ENCODE measurements at places on chromosomes 2 and 18.

GRCh38 chr2:5253263-5253662 lies 438.9 kb upstream of the SOX11 start:
- no peak for DNase-seq

DNA sequence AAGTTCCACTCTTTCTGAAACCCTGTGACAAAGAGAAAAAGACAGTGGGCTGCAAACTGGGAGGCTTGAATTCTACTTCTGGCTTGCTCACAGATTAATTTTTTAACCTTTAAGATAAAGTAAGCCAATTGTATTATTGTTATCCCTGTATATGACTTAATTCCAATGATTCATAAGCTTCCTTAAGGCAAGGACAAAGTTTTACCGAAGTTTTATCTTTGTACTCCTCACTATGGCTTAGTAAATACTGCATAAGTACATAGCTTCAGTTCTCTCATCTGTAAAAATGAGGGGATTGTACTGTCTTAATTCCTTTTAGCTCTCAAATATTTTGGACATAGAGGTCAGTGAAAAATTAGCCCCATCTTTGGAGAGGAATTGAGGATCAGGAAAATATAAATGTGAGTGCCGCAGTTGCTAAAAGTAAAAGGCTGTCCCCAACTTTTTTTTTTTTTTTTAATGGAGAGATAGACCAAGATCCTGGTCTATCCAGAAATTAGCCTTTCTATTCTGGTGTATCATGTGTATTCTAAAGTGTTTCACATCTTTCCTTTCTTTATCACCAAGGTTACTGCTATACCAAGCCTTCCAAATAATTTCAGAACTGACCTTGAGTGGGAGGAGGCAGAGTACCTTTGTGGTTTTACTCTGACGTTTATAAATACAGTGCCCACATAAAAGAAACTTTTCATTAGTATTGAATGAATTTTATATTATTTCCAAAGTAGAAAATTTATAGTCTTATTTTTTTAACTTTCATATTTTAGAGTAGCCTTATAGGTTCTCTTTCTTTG lies 13.3 kb downstream of the RELCH start:
- no peak for DNase-seq

DNA sequence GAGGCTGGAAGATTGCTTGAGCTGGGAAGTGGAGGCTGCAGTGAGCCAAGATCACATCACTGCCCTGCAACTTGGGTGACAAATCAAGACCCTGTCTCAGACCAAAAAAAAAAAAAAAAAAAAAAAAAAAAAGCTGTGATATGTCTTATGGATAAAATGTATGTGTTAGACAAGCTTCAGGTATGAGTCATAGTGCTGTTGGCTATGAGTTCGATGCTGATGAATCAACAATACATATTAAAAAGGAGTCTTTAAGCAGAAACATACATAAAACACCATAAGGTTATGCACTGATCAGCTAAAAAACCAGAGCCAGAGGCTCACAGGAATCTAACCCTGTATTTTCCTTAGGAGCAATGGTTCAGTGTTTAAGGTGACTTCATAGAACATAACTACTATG lies 332.3 kb downstream of the NCKAP5 start:
- DNase-seq = no peak

GRCh38 chr2:103959174-103960128 lies 894.5 kb upstream of the POU3F3 start:
- no peak for DNase-seq

DNA sequence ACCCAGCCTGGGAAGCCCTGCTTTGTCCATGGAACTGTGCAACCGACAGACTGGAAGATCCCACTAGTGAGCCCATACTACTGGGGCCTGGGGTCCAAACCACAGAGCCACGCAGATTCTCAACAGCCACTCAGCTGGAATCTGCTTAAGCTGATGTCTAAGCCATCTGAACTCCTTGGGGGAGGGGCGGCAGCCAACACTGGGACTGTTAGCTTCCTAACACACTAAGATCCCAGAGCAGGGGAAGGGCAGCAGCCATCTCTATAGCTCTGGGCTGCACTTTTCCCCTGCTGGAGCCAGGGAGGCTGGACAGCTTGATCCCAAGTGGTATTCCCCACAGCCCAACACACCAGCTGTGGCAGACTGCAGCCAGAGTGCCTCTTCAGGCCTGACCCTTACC lies 118.3 kb downstream of the RPRM start:
- DNase-seq = no peak

DNA sequence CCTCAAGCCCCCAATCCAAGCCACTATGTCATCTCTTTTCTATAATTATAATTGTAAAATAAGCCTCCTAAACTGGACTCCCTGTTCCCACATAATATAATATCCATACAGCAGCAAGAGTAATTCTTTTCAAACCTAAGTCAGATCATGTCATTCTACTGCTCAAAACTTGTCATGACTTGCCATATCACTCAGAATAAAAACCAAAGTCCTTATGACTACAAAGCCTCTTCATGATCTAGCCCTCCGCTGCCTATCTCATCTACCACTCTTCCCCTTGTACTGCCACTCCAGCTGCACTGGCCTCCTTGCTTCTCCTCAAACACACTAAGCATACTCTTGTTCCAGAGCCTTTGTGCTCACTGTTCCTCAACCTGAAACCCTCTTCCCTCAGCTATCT lies 69.9 kb downstream of the MEMO1 start:
- no peak for DNase-seq

DNA sequence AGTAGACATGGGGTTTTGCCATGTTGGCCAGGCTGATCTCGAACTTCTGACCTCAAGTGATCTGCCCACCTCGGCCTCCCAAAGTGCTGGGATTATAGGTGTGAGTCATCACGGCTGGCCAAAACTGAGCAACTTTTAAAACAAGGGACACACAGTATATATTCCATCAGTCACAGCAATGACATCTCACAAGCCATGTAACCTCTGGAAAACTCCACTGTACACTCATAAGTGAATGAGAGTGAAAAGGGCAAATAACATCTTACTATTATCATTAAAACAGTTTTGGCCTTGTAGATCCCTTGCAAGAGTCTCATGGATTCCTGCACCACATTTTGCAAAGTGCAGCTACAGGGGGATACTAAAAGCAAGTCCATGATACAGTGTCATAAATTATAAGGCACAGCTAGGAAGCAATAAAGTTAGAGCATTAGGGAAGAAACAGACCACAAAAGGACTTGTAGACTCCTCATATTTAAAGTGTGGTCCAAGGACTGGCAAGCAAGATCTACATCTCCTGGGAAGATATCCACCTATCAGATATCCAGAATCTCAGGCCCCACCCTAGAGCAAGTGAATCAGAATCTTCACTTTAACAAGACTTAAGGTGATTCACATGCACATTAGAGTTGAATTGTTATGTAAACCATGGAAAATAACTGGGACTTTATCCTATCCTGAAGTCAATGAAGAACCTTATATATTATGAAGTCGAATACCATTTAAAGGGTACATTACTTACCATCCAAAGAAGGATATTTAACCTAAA lies 5.7 kb downstream of the SMC6 start:
- no peak for DNase-seq

GRCh38 chr18:74040008-74040407 lies 107.6 kb downstream of the FBXO15 start:
- DNase-seq = no peak

DNA sequence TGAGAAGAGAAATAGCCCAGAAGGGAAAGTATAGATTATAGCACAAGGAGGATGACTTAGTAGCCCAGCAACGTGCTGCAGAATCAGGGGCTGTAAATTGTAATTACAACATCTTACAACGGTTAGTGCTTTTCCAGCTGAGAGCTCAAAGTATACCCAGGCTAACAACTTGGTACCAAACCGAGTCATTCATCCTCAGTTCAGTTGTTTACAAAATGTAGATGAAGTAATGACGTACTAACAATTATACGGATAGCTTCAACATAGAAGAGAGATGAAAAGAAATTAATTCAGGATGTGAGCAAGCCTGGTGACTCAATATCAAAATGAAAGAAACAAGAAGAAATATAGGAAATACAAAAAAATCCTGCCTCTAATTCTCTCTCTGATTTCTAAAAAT lies 99.2 kb downstream of the DYNAP start:
- DNase-seq = no peak

All from stimulated activated CD8-positive, alpha-beta memory T cell treated with anti-CD3 and anti-CD28 coated beads, Interleukin-4, amount 100 ng/mL, for 4 hours (primary cell).